Hematopoietic multipotent progenitor cell treated with erythropoietin and hydrocortisone succinate and interleukin-3 and kit ligand, for 4 days (in vitro differentiated cells): ENCODE measurements at places on chromosomes 12 and 14.

DNA sequence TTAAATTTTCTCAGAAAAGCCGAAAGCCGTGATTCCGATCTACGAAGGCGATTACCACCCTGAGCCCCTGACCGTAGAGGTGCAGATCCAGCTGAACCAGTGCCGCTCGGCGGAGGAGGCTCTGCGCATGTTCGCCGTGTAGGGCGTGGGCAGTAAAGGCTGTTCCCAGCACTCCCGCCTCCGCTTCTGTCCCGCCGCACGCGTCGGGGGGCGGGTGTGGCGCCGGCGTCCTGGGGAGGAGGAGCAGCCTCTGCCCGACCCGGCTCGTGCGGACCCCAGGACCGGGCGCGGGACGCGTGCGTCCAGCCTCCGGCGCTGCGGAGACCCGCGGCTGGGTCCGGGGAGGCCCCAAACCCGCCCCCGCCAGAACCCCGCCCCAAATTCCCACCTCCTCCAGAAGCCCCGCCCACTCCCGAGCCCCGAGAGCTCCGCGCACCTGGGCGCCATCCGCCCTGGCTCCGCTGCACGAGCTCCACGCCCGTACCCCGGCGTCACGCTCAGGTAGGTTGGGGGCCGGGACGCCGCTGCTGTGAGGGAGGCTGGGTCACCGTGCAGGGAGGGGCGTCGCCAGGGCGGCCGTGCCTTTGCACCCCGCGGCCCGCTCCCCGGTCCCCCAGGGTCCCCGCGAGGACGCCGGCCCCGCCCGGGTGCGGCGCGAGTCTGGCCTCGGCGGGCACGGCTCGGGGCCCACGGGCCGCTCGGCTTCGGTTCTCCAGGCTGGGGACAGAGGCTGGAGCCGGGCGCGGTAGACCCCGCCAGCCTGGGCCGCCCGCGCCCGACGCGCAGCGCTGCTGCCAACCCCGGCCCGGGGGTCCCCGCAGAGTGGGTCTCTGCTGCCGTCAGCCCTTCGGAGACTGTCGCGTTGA, at the start of gene B3GNT4:
TSS of gene B3GNT4 (plus strand) at position 409 of the 866 bp plus-strand sequence. CDS start 910 bp downstream, outside the sequence.
- DNase-seq: peak; percentile 69

- no peak for DNase-seq
These were observed 8.0 kb downstream of the ARHGAP9 start for GRCh38 chr12:57471661-57472060.

- no peak for DNase-seq
These were observed 87.9 kb downstream of the GAS2L3 start for GRCh38 chr12:100661300-100661951.

GRCh38 chr12:116597886-116598285, 38.7 kb downstream of the MAP1LC3B2 start:
- no peak for DNase-seq

- peak; percentile 85 for DNase-seq
These were observed at the start of gene TAPBPL for GRCh38 chr12:6451348-6452244. Gene TAPBPL (plus strand): TSS chr12:6452042. CDS start chr12:6452249, 207 bp downstream.

- no peak for DNase-seq
These were observed 8.6 kb downstream of the NFATC4 start for GRCh38 chr14:24376448-24377070.

- peak; percentile 76 for DNase-seq
These were observed 4.5 kb downstream of the HOXC10 start for GRCh38 chr12:53989227-53990113.

- no peak for DNase-seq
These were observed 333.4 kb upstream of the FBXO33 start for GRCh38 chr14:39765676-39766075.

GRCh38 chr14:39217214-39217879, 16.4 kb upstream of the MIA2 start:
- DNase-seq: peak; percentile 37

- DNase-seq: no peak
These were observed 75.6 kb downstream of the NTF3 start for GRCh38 chr12:5507401-5507935.

GRCh38 chr14:41482861-41483260, 123.8 kb upstream of the LRFN5 start:
- DNase-seq: peak; percentile 28

GRCh38 chr12:80692114-80692513, 15.3 kb upstream of the MYF6 start:
- DNase-seq: no peak

GRCh38 chr14:81565441-81566290, 32.0 kb upstream of the SEL1L start:
- DNase-seq: peak; percentile 54

GRCh38 chr14:50055461-50056228, 60.7 kb downstream of the VCPKMT start:
- DNase-seq: peak; percentile 77

DNA sequence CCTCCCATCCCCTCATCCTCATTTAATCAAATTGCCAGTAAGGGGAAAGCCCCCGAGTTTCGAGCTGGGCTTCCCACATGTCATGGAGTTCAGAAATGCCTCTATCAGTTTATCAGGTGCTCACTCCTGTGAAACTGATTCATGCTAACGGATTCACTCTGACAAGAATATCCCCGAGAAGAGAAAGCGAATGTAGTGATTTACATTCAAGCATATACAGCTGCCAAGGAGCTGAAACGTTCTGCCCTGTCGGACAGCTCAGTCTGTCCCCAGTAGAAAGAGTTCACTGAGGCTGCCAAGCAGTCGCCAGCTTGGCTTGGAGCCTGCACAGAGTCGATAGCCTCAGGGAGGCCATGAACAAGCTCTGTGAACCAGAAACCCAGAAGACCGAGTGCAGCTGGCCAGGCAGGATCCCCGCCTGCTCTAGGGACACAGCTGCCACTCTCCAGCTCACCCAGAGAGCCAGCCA, 88.4 kb downstream of the TMCC3 start:
- DNase-seq: no peak

- DNase-seq: no peak
These were observed 2.2 kb downstream of the ANKRD33 start for GRCh38 chr12:51890133-51890464.

DNA sequence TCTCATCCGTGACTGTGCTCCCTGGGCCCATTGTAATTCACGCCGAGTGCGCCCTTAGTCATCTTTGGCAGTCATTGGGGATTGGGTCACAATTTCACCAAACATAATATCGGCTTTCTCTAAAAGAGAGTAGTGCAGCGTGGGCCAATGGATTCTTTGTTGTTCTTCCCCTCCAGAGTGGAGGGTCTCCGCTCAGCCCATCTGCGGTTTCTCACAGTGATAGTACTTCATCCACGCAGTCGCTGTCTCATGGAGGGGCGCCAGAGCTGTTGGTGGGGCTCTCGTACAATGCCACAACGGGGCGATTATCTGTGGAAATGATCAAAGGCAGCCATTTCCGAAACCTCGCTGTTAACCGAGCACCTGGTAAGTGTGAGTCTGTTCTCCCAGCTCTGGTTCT, 321.8 kb downstream of the SNAPC1 start:
- DNase-seq: no peak

DNA sequence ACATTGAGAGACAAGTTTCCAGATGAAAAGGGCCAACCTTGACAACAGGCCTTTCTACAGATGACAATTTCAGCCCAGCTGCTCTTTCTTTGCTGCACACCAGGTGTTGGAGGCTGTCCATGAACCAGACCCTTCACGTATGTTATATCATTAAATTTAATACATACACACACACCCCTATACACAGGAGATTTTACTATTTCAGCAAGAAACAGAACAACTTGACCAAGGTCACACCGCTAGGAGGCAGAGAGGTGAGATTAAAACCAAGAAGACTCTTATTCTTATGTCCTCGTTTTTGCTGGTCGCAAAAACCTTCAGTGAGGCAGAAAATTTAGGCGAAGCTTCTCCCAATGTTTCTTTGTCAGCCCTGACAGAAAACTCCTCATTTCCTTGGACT, 1585.9 kb downstream of the AACS start:
- no peak for DNase-seq

GRCh38 chr14:33323979-33324378, 385.3 kb downstream of the NPAS3 start:
- DNase-seq: no peak

GRCh38 chr12:129109174-129110001, 256.1 kb downstream of the GLT1D1 start:
- no peak for DNase-seq

- DNase-seq: no peak
These were observed 5.7 kb upstream of the KLC1 start for GRCh38 chr14:103623308-103623707.

GRCh38 chr12:66268562-66268961, 33.7 kb upstream of the HELB start:
- peak; percentile 33 for DNase-seq

- DNase-seq: no peak
These were observed 180.4 kb upstream of the FKBP4 start for GRCh38 chr12:2614341-2614740.

GRCh38 chr12:14273913-14274311, 91.6 kb upstream of the ATF7IP start:
- no peak for DNase-seq

- DNase-seq: no peak
These were observed 54.0 kb downstream of the CPSF2 start for GRCh38 chr14:92175811-92176210.
